D721Med (cell line): ENCODE measurements at places on chromosomes 11 and 22.
A peak's percentile ranks its signal among the peaks of the same experiment; 100 is the strongest.

GRCh38 chr11:128198216-128198772 lies 389.1 kb downstream of the ETS1 start:
- no peak for DNase-seq

GRCh38 chr11:65496304-65497140 lies 2.3 kb upstream of the MALAT1 start:
- no peak for DNase-seq

DNA sequence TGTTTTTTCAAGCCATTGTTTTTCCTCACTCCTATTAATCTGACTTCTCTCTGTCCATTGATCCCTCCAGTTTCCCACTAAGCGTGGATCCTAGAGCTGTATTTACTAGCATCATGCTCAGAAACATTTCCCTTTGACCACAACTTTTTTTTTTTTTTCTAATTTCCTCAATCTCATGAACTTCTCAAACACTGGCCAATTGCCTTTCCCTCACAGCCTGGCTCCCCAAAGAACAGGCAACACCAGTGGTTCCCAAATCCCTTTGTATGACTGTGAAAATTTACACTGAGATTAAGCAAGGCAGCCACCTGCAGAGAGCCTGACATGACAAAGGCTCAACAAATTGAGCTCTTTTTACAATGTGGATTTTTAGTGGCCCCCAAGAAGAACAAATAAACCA lies 1.4 kb upstream of the TPP1 start:
- DNase-seq, result no peak

- DNase-seq, result peak; percentile 92
Measured at GRCh38 chr11:118152552-118153471, at the start of gene SCN4B. Gene SCN4B, minus strand, starts transcription at chr11:118152823. Its CDS starts 150 bp downstream, at chr11:118152673.

- DNase-seq, result no peak
Measured at GRCh38 chr11:110323786-110324185, 27.4 kb upstream of the RDX start.

GRCh38 chr22:49514641-49515040 lies 313.0 kb downstream of the BRD1 start:
- DNase-seq, result no peak

GRCh38 chr11:27931770-27932169 lies 176.2 kb downstream of the KIF18A start:
- no peak for DNase-seq

DNA sequence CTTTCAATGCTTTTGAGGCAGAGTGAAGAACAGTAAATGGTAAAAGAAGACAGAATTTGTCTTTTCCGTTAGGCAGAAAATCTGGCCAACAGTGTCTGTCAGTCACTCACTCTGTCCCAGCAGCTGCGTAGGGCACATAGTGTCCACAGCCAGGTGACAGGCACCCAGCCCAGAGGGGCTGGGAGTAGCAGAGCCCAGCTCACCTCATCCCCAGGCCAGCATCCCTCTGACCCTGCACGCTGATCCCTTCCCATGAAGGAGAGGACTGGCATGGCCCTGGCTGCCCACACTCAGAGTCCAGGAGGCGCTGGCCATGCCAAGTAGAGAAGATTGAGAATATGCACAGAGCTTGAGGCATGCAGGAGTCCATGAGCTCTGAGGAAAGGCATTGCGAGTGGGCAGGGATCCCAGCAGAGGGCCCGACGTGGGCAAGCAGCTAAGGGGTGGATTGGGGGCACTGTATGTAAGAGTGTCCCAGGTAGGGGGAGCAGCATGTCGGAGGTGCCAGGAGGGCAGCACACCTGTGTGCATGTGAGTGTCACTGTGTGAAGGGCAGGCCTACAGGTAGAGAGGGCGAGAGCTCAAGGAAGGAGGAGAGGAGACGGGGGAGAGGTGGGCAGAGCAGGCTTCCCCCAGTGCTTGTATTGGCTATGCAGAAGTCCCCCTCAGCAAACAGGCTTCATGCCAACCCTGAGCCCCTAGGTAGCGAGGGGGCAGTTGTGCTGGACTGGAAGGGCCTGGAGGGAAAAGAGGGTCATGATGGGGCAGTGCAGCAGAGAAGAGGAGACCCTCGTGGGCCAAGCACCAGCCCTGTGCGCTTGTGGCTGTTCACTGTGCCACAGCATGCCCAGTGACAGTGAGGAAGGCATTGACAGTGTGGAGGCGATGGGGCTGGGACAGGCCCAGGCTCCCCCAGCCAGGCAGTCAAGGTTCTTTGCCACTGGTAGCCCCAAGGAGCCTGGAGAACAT lies 133.8 kb downstream of the OSBP2 start:
- no peak for DNase-seq

GRCh38 chr11:119100994-119101758 lies 477 bp downstream of the DPAGT1 start:
- DNase-seq, result no peak

DNA sequence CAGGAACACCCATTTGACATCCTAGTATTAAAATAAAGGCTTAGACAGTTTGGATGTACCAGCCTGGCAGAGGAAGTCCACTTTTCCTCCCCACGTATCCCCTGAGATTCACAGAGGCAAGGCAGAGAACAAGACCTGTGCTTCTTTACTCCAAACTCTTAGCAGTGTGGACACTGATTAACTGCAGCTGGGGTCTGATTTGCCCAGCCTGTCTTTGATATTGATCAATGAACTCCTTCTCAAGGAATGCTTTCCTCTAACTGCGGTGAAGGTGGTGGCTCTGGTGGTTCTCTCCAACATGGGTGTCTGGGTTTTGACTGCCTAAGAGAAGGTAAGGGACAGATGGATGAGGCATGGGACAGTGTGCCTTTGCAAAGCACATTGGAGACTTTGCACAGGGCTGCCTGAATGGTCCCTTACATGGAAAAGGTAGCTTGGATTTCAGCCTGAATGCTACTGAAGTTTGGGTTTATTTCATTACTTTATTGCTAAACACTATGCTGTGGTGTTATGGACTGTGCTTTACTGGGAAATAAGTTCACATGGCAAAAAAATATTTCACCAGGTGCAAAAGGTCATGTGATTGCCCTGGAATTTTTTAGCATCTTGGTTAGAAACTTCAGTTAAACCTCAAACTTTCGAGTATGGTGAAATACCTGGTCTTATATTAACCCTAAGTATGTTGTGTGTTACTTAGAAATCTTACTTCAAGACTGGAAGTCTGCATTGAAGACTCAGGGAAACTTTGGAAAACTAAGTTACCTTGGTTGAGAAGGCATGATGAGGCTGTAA lies 1.8 kb downstream of the GAS2 start:
- no peak for DNase-seq

- DNase-seq, result no peak
Measured at GRCh38 chr11:6703247-6704063, 20.3 kb upstream of the MRPL17 start.

GRCh38 chr11:86482692-86483091 lies 108.0 kb downstream of the CCDC81 start:
- DNase-seq, result no peak

GRCh38 chr11:2987881-2988861 lies 4.0 kb downstream of the NAP1L4 start:
- no peak for DNase-seq

GRCh38 chr22:45743687-45744086 lies 72.1 kb downstream of the ATXN10 start:
- DNase-seq, result no peak

DNA sequence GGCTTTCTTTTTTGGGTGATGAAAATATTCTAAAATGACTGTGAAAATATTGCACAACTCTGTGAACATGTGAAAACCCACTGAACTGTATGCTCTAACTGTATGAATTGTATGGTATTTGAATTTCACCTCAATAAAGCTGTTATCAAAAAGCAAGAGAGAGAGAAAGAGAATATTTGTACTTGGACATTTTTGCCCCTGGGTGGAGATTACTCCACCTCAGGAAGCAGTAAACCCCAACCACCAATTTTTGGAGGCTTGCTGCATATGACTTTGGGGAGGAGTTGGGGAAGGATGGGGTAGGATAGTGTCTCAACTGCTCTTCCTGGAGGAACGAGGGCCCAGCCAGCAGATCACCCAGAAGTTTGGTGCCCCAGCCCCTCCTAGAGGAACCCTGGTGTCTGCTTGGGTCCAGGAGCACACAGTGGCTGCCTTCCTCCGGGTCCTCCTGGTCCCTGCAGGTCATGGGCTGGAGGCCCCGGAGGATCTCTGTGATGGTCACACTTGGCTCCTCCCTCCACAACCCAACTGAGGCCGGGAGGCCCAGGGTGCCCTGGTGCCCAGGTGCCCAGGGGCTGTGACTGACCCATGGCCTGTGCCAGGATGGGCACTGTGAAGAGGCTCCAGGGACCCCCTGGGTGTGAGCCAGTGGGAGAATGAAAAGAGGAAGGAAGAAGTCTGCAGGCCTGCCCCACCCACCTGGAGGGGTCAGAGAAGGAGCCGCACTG lies 15.3 kb upstream of the PICK1 start:
- no peak for DNase-seq

DNA sequence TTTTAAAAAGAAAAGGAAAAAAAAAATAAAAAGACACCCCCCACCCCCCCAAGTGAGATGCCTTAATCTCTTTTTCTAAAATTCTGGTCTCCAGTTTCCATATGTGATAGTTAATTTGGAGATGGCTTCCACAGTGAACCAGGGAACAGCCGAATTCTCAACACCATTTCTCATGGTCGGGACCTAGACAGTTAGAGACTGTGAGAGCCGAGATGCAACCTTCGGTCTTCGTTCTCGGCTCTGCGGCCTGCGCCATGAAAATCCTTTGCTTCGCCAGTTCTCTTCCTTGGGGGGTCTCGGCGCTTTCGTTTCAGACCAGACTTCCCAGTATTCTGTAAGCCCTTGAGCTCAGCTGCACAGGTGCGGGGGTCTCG lies 723 bp downstream of the CACNG2 start:
- DNase-seq, result no peak

DNA sequence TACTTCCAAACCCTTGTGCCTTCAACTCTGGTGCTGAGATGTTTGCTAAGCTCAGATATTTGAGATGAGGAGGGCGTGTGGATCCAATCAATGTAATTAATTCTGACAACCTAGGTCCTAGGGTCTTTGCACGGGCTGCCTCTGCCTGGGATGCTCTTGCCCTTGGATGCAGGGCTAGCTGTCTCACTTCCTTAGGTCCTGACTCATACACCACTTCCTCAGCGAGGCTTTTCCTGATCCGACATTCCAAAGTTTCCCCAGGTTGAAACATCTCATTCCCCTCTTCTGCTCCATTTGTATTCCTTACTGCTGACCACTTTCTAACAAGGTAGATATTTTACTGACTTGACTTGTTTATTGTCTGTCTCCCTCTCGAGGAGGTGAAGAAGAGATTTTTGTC lies 43.0 kb upstream of the NTM start:
- no peak for DNase-seq

DNA sequence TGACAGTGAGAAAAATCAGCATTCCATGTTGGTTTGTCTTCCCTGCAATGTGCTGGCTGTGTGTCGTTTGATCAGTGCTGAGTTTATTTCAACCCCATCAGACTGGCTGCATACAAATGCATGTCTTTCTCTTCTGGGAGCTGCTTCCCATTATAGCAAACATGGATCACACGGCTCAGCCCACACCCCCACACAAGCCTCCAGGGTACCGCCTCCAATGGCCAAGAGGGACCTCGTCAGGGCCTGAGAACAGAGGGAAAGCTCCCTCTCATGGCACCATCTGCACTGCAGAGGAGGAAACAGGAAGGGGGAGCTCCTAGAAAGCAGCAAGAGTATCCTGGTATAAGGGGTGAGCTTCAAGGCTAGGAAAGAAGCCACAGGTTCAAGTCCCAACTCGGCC lies 214.2 kb downstream of the LARGE1 start:
- DNase-seq, result no peak

DNA sequence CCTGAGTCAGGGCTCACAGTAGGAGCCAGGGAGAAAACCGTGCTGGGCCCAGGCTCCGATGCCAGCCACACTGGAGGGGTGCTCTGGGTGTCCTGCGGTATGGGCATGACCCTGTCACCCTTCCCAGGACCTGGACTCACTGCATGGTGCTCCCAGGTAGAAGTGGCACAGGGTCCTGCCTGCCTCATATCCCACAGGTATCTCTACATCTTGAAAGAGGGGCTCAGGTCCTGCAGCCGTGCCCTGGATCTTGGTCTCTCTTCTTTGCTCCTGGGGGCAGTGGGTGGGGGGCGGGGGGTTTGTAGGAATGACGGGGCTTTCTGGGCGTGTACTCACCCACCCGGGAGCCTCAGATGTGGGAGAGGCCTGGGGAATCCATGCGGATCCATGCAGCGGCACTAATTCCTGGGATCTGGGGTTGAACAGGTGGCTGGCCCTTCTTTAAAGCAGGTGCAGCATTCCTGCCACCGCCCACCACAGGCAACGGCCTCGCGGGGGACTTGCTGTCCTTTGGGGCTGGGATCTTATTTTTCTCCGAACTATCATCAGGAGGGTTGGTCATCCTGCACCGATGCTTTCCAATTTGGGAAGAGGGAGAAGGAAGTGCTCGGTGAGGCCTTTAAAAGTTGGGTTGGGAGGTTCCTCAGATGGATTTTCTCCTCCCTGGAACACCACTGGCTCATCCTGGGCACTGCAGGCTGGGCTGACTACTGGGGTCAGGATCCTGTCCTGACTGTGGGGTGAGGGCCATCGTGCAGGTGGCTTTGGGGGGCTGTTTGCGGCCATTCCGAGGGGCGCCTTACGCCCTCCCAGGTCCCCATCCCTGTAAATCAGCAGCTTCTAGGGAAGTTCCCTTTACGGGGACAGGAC lies 886.4 kb downstream of the BRD1 start:
- DNase-seq, result no peak

GRCh38 chr11:131944736-131945135 lies 574.3 kb downstream of the NTM start:
- DNase-seq, result no peak

- no peak for DNase-seq
Measured at GRCh38 chr11:67079065-67079705, 22.5 kb downstream of the RHOD start.

DNA sequence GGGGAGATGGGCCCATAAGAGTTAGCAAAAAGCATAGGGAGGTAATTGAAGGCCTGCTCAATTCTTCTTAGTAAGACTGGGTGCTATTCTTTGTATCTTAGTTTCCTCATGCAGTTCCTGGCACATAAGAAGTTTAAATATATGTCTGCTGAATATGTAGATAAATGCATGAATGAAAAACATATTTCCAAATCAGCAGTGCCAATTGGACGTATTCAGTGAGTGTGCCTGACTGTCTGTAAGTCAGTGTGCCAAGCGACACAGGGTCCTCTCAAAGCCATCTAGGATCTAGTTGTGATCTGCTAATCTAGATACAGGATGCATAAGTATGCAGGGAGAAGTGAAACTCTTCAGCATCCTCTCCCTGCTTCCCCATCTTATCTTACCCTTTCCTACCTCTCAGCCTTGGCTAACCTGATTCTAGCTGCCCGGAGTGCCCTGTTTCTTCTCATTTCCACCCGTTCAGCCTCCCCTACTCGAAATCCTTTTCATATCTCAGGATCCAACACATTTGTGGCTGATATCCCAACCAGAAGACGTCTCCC lies 91.1 kb upstream of the SORL1-AS1 start:
- DNase-seq, result no peak

GRCh38 chr11:104015649-104016415 lies 20.6 kb upstream of the DDI1 start:
- DNase-seq, result no peak
